NCI-H1105 treated with DMSO at 0.1 percent for 48 hours (cell line): ENCODE measurements at places on chromosomes 2 and 18.

- no peak for DNase-seq
Observed at GRCh38 chr2:151657667-151658076, 76.6 kb downstream of the NEB start.

- no peak for DNase-seq
Observed at GRCh38 chr2:15517793-15518192, 43.3 kb downstream of the NBAS start.

- no peak for DNase-seq
Observed at GRCh38 chr2:126771094-126771493, 115.1 kb downstream of the GYPC start.

- DNase-seq, result peak; percentile 22
Observed at GRCh38 chr2:70902067-70902442, 33.6 kb upstream of the ATP6V1B1 start.

DNA sequence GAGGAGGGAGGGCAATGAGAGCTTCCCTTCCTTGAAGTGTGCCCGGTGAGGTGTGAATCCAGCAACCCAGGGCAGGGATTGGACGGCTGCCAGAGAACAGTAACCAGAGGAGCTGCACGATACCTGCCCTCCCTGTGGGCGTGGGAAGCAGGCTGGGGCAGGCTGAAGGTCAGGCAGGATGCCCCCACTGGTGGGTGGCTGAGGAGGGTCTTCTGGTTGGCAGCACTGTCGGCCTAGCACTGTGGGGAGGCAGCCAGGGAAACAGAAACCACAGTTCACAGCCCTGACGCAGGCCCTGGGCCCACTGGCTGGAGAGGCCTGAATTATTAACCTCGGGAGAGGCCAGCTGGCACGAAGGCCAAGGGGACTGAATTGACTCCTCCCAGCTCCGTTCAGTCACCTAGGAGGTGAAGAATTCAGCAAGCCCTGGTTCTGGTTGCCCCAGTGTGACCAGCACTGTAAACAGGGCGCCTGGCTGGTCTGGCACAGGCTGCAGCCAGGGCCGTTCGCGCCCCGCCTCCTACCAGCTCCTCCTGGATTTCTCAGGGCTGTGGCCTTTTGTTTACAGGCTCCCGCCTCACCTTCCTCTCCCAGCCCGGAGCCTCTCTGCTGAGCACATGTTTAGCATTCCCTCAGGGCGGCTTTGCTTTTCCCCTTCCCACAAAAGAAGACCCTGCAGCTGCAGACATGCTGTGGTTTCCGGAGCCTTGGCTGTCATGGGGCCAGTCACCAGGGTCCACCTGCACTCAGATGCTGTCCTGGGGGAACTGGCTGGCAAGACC is 97.8 kb downstream of the B3GNT2 start:
- peak; percentile 55 for DNase-seq

- DNase-seq, result peak; percentile 93
Observed at GRCh38 chr2:3282056-3282998, 95.3 kb downstream of the EIPR1 start.

- DNase-seq, result no peak
Observed at GRCh38 chr2:145592361-145592760, 1072.4 kb upstream of the ZEB2 start.

DNA sequence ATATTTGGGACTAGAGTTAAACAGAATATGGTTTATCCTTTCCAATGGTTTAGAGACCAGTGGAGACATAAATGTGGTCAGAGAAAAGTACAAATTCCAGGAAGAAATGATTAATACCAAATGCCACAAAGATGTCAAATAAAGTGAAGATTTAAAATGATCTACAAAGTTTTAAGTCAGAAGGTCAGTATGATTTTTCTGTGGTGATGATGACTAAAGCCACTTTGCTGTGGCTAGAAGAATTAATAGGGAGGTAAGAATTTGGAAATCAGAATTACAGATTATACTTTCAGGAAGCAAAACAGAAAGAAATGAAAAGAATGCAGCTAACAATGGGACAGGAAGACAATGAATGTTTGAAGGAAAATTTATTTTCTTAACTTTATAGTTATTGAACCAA is 91.5 kb upstream of the CDH7 start:
- DNase-seq, result no peak

- DNase-seq, result no peak
Observed at GRCh38 chr2:198597648-198598047, 793.3 kb downstream of the PLCL1 start.

GRCh38 chr2:23556929-23557328 is 171.9 kb downstream of the KLHL29 start:
- peak; percentile 95 for DNase-seq

DNA sequence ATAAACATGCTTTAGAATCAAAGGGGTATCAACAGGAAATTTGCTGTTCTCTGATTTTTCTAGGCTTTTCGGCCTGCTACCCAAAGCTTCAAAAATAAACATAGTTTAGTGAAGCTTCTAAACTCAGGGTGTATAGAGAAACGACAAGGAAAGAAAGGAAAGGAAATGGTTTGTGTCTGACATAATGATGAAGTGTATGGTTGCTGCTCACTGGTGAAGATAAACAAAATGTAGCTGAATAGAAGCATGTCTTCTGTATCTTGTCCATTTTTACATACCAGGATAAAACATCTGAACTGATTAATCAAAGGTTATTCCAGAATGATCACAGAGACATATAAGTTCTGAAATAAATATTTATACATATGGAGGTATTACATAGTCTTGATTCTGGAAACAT is 1324.6 kb upstream of the NRXN1 start:
- DNase-seq, result no peak

GRCh38 chr2:134445985-134446382 is 192.1 kb downstream of the MGAT5 start:
- no peak for DNase-seq

DNA sequence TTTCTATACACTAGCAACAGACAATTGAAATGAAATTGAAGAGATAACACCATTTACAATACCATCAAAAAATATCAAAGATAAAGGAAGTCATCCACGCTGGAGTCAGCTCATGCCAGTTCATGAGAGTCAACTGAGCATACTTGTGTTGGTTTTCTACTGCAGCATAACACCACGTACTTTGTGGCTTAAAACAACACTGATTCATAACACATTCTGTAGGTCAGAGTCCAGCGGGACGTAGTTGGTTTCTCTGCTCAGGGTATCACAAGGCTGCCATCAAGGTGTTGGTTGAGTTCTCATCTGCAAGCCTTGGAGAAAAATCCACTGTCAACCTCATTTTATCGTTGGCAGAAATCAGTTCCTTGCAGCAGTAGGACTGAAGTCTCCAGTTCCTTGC is 84.2 kb downstream of the TEX51 start:
- no peak for DNase-seq

DNA sequence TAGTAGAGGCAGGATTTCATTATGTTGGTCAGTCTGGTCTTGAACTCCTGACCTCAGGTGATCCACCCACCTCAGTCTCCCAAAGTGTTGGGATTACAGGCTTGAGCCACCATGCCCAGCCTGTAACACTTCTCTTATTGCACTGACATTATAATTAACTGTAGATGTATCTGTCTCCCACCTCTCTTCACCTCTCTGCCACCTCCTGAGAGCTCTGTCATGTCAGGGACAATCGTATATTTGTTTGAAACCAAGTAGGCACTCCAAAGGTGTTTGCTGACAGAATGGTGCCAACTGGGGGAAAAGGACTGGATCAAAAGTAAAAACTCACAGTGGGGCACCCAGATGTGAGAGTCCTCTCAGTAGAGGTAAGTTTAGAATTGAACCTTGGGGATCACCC is 17.3 kb upstream of the ME2 start:
- no peak for DNase-seq

DNA sequence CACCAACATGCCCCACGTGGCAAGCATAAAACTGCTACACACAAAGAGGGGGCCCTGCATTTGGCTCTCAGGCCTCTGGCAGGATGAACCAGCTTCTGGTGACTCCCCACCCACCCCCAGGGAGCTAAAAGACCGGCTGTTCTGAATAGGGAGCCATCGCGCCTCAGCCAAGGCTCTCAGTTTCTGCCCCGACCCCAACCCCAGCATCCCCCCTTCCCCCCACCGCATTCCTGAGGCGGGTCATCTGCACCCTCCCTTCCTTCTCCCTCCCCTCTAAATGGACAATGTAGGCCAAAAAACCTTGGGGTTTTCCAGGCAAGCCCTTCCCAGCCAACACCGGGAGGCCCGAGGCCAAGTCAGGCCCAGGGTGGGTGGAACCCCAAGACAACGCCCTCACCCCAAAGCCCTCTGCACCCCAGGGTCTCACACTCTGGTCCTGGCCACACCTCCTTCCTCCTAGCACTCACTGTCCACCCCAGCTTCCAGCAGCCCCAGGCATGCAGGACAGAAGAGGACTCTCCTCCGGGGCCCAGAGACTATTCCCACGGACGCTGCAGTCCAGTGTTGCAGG is 5.7 kb downstream of the CYP26B1 start:
- DNase-seq, result no peak

- DNase-seq, result no peak
Observed at GRCh38 chr2:144455987-144456386, 63.9 kb downstream of the ZEB2 start.

DNA sequence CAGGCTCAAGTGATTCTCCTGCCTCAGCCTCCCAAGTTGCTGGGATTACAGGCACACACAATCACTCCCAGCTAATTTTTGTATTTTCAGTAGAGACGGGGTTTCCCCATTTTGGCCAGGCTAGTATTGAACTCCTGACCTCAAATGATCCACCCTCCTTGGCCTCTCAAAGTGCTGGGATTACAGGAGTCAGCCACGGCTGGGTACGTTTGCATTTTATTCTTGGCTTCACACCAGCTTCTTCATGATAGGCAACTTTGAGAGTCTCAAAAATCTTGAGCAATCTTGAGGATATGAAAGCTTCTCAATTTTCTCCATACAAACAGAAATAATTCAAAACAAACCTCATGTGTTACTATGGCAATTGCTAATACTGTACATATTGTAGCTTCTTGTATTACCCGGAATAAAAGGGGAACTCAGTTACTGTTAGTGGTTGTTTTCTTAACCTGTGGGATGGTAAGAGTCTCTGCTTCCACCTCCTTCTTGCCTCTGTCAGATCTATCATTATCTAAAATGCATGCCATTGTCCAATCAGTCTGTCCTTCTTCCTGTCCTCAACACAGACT is 102.9 kb upstream of the SYT4 start:
- no peak for DNase-seq

GRCh38 chr18:43805646-43806194 is 528.4 kb upstream of the SYT4 start:
- DNase-seq, result peak; percentile 85

DNA sequence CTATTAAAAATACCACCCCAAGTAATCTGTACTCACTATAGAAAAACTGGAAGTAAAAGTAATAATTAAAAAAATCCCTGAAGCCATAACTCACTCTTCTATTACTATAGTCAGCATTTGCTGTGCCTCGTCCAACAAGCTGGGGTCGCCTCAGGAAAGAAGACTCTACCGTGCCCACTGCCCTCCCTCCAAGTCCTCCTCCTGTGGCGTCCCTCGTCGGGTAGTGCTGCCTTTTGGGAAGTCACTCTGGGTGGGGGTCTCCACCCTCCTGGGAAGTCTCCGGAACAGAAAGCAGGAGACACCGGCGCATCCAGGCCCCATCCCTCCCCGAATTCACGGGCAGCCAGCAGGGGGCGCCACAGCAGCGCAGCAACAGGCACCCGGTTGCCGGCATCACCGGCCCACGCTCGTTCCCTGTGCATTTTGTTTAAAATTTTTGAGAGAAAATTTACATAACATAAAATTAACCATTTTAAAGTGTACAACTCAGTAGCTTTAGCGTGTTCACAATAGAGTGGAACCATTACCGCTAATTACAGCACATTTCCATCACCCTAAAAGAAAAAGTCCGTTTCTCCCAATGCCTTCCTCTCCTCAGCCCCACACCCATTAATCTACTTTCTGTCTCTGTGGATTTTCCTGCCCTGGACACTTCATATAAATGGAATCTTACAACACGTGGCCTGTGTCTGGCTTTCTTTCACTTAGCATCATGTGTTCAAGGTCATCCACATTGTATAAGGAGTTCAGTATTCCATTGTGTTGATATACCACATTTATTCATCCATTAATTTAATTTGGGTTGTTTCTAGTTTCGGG is 62.2 kb downstream of the ADNP2 start:
- no peak for DNase-seq

- DNase-seq, result no peak
Observed at GRCh38 chr18:39840406-39840805, 2114.6 kb upstream of the PIK3C3 start.

GRCh38 chr18:44841752-44842587 is 161.3 kb downstream of the SETBP1 start:
- no peak for DNase-seq

DNA sequence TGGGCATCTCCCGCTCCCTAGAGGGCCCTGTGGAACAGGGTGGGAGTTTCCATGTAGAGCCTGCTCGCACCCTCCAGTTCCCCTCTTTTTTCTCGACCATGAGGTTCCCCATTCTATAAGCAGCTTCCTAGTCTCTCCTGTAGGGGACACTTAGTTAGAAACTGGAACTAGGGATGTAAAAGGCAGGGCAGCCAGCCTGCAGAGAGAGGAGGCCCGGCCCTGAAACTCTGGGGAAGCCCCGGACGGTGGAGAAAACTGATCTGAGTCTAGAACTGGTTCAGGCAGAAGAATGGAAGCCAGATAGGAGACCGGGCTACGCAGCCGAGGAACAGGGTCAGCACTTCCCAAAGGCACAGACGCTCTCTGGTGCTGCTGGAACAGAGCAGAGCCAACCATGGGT is 51.6 kb upstream of the ATG16L1 start:
- DNase-seq, result no peak
